NCI-H187 (cell line): ENCODE measurements at places on chromosomes 3 and 15.

DNA sequence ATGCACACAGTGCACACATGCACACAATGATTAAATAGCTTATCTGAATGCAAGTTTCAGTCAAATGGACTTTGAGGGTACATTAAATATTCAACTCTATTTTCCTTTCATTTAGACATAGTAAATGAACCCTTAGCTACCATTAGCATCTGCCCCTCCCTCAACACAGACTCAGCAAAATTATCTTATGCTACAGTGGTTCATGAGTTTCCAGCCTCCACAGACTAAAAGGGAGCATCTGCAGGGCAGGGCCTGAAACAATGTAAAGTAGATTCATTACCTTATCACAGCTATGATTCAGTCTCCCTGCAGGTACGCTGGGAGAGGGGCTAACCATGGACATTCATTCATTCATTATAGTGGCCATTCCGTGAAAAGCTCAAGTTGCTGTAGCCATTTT is 329.1 kb downstream of the VGLL3 start:
- DNase-seq: no peak

DNA sequence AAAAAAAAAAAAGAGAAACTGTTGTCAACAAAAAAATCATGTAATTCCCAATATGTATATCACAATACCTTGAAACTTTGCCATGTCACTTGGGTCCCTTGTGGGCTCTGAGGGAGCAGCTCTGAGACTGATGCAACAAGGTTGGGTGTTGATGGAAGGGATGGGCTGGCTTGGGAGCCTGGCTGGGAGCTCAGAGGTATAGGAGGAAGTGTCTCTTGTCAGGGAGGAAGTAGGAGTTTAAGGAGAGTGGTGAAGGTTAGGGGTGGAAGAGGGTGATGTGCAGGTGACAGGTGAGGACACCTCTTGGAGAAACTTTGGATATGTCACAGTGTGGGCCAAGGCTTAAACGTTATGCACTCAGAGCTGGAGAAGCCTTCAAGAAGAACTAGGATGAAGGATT is 2.0 kb upstream of the TM6SF1 start:
- DNase-seq: no peak

DNA sequence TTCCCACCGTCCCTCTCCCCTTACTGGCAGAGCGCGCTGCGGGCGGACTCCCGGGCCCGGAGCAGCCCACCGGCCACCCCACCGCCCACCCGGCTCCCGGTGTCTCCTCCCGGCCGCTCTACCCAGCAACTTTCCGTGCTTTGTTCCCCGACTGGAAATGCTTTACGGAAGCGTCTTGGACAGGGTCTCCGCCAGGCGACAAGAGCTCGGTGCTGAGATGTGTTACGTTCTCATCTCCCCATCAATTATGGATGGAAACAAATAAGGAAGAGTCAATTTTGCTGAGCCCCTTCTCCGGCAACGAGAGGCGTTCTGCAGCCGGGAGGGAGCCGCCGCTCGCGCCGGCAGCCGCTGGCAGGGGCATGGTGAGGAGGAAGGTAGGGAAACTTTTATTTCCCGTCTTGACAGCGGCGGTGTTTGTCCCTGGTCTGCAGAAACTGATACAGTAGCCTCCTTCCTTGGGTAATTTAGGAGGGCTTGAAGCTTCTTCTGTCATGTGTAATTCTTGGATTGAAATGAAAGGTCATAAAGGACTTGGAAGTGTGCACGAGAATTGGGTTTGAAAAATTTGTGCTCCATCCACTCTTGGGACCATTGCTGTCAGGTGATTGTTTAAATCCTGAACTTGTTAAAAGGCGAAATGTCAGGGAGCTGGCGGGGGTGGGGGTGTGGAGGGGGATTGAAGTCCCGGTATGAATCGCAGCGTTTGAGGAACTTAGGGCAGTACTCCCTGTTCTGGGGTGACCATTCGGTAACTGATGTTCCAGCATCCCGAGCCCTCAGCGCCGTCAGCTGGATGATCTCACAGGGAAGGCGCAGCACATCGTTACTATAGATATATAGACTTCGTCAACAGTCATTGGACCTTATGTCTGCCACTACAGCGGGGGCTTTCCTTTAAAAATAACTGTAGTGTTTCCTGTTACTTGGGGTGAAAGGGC is 1.5 kb downstream of the SEMA6D start:
- no peak for DNase-seq

- no peak for DNase-seq
Observed at GRCh38 chr3:120284747-120285507, at the start of gene GPR156. GPR156 (minus strand) TSS chr3:120285222; CDS start chr3:120244098, 41,124 bp downstream.

DNA sequence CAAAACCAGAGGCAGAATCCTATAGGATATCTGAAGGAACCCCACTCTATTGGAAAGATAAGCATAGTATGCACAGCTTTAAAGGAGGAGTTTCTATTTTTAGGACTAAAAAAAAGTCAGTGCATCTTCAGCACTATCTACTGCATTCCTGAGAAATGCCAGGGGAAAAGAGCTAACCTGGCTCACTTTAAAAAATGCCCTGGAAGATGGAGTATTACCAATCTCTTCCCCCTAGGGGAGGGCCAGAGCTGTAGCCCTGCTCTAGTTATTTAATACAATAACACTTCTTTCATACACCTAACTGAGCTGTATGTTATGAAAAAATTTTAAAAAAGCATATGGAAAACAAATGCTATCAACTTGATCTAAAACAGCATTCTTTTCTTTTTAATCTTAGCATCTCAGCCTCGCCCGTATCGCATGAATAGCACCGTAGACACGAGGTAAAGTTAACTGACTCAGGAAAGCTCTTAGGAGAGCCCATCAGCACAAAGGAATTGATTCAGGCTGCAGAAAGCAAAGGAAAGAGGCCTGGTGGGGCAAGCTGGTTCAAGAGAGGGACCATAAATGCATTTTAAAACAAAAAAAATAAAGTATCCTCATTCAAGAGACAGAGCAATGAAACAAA is 50.2 kb downstream of the TGM4 start:
- no peak for DNase-seq

- no peak for DNase-seq
Observed at GRCh38 chr15:47466357-47466756, 250.9 kb upstream of the SEMA6D start.

DNA sequence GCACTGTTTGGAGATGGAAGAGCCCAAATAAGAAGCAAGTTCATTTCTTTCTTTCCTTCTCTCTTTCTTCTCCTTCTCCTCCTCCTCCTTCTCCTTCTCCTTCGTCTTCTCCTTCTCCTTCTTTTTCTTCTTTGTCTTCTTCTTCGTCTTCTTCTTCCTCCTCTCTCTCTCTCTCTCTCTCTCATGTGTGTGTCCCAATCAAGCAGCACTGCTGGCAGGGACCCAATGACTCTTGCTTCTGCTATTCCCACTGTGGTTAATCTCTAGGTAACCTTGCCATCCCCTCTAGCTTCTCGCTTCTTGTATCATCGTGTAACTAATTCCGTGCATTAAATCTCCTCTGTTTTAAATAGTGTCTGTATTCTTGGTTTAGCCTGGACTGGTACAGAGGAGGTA is 26.1 kb upstream of the ZNF280D start:
- no peak for DNase-seq

DNA sequence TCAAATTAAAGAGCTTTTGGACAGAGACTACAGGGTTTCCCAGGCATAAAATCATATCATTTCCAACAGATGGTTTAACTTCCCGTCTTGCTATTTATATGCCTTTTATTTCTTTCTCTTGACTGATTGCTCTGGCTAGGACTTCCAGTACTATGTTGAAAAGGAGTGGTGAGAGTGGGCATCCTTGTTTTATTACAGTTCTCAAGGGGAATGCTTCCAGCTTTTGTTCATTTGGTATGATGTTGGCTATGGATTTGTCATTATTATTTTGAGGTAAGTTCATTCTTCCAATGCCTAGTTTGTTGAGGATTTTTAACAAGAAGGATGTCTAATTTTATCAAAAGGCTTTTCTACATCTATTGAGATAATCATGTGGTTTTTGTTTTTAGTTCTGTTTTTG is 896.6 kb upstream of the CFAP20DC start:
- DNase-seq: no peak

- DNase-seq: no peak
Observed at GRCh38 chr3:151008699-151009098, 36.2 kb upstream of the CLRN1 start.

DNA sequence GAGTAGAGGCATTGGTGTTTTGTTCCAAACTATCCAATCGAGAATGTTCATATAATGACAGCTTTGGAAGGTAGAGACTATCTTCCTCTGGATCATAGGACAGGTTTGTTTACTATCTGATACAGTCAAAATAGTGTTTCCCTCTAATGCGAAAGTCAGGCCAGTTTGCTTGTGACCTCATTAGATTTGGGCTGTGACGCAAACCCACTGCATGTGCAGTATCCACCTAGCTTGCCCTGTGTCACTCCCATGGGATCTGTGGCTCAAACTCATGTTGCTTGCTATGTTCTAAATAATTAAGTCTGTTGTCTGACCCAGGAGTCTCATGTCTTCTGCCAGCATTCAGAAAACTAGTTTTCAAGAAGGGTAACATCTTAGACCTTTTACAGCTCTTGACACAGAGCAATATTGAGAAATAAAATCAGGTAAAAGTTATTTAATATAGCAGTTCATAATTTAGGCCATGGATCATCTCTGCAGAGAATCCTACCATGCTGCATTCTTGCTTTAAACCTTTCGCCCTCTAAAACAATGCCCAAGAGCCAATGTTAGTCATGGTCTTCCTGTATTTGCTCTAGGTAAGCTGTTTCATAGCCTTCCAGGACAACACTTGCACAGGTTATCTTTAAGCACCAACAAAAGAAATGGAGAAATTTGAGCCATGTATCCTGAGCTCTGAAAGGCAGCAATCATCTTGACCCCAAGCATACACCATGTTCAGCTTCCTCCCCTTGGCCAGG is 26.4 kb downstream of the NIT2 start:
- no peak for DNase-seq

DNA sequence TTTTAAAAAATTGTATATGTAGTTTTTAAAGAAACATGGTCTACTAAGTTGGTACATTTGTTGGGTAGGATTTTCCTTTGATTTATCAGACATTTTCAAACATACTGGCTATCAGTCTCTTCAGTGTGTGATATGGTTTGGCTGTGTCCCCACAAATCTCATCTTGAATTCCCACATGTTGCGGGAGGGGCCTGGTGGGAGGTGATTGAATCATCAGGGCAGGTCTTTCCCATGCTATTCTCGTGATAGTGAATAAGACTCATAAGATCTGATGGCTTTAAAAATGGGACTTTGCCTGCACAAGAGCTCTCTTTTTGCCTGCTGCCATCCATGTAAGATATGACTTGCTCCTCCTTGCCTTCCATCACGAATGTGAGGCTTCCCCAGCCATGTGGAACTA is 121.9 kb downstream of the ABI3BP start:
- DNase-seq: no peak

DNA sequence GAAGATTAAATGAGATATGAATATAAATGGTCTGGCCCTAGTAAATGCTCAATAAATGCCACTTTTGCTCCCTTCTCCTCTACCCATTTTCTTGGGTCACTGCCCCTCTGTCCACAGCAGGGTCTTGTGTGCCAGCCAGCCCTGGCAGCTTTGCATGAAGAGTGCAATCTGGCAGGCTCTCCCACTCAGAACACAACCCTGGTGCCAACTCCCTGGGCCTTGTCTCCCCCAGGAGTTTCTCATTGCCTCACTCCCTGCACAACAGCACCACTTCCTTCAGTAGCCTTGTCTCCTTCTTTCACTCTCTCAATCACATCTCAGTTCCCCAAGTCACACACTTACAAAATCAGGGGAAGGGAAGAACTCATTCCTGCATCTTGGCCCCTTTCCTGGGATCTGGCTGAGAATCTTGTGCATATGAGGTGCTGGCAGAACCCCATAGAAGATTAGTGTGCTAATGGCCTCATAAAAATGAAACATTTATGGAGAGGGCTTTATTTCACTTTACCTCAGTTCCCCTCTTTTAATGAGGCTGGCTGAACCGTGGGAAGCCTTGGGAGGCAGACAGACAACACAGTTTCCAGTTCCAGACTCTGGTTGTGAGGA is 445.9 kb upstream of the PROK2 start:
- DNase-seq: no peak

GRCh38 chr3:168213920-168214319 is 118.2 kb upstream of the GOLIM4 start:
- no peak for DNase-seq

DNA sequence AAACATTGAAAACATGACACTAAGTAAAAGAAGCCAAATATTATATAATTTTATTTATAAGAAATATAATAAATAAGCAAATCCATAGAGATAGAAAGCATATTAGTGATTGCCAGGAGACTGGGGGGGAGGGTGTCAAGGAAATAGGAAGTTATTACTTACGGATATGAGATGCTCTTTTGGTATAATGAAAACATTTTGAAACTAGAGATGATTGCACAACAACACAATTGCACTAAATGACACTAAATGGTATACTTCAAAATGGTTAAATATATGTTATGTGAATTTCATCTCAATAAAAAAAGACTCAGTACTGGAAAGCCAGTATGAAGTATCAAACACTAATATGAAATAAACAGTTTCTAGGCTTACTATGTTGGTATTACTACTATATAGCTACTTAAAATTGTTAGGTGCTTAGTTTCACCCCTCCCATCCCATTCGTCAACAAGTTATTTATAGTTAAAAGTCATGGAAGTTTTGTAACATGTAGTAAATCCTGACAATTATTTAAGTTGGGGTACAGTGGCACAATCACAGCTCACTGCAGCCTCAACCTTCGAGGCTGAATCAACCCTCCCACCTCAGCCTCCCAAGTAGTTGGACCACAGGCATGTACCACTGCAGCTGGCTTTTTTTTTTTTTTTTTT is 43.7 kb downstream of the STAG1 start:
- no peak for DNase-seq

- no peak for DNase-seq
Observed at GRCh38 chr3:37849146-37849923, 12.3 kb upstream of the CTDSPL start.

DNA sequence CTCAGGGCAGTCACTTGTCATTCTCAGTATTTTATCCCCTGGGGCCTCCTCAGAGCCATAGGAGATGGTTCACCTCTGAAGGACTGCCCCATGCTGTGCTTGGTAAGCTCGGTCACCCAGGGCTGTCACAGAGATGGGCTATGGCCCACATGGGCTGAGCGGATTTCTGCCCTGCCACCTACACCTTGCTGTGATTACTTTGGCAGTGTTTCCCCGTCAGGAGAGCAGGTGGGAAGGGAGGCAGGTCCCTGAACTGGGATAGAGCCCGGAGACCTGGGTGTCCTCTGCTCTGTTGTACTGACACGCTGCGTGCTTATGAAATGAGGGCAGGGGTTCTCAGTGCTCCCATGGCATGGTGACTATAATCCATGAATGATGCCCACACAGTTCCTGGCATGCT is 48.9 kb downstream of the APBA2 start:
- DNase-seq: no peak
